ENCODE measurements at places on chromosomes 2 and 18.

GRCh38 chr2:233973786-233974185 is 56.6 kb downstream of the TRPM8 start:
- DNase-seq = no peak

- DNase-seq = no peak
These were observed 10.5 kb downstream of the PLB1 start for GRCh38 chr2:28506112-28506910.

DNA sequence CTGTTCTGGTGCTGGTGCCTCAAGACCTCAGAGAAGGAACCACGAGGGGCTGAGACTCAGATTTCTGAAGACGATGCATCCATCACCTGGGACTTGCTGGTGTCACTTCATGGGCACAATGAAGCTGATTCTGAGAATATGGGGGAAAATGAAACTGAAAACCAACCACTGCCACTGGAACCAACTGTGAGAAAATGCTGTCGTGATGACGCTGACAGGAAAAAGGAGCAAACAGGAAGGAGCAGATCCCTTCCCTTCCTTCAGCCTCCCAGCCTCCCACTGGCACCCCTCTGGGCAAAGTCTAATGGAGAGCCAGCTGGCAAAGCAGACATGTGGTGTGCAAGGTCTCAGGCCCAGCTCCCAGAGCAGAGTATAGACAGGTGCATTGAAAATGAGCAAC is 109.7 kb downstream of the FOXI3 start:
- no peak for DNase-seq

DNA sequence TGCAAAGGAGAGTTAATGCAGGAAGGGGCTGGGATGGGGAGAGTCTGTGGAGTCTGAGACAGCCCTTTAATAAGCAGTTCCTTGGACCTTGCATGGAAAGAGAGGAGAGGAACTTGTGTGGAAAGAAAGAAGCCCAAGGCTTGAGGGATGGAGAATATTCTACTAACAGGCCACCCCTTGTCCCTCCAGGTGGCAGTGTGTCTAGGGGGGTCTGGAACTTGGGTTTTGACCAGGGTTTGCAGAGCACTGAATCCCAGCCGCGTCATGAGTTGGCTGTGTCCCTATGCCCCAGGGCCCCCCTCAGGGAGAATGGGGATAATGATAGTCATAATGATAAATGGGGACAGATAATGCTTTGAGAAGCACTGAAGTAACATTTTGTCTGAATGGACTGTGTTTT is 15.0 kb downstream of the TCF7L1 start:
- no peak for DNase-seq

GRCh38 chr2:200184748-200185627 is 121.5 kb upstream of the SPATS2L start:
- DNase-seq = no peak

DNA sequence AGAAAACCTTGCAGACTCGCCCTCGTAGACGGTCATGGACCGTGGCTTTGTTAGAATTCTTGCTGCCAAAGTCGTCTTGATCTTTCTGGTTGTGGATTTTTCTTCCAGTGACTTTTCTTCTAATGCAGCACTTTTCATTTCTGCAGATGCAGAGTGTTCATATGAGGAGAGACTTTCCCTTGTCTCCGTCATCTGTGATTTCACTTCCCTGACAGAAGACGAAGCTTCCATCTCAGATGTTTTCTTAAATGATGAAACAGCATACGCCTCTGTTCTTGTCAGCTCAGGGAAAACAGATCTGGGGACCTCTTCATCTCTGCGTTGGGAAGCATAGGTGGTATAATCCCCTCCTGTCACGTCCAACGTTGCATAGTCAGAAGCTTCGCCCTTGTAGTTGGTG is 50.9 kb downstream of the PLEKHA3 start:
- no peak for DNase-seq

DNA sequence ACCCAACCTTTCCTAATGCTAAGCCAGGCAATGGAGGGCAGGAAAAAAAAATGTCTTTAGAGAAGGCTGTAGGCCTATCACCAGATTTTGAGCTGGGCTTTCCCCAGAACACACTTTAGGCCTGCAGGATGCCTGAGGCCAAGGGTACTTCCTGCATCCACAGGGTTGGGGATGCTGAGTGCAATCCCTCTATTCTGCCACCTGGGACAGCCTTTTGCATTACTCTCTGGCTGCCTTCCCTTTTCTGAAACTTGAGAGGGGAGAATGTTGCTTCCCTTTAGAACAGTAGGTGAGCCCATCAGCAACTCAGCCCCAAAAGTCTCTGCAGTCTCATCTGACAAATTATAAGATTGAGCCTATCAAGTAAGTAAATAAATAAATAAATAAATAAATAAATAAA is 195.2 kb downstream of the SLC8A1 start:
- DNase-seq = no peak

DNA sequence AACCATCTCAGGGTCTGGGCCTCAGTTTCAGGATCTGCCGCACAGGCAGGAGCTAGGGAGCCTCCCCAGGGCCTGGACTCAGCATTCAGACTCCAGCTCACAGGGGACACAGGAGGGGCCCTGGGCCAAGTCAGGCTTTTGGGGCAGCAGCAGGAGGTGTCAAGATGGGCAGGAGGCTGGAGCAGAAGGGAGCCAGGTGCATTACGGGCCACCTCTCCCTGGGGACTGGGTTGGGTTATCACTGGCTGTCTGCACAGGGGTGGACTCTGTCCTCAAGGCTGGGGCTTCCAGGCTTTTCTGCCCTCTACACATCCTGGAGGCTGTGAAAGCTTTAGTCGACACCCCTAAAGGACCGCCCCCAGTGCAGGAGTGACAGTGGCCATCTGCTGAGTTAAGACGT is 20.0 kb downstream of the AQP12A start:
- no peak for DNase-seq

DNA sequence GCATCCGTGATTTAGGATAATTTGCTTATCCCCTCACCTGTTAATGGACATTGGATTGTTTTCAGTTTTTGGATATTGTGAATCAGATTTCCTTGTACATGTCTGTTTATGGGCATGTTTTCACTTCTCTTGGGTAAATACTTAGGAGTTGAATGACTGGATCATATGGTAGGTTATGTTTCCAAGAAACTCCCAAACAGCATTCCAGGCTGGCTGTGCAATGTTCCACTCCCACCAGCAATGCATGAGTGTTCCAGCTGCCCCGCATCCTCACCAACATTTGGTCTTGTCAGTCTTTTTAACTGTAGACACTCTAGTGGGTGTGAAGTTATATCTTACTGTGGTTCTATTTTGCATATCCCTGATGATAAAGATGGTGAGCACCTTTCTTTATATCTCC is 8.9 kb upstream of the LRRFIP1 start:
- no peak for DNase-seq

GRCh38 chr2:74551530-74551929 is 2.2 kb downstream of the LOXL3 start:
- no peak for DNase-seq

- DNase-seq = no peak
These were observed 122.5 kb downstream of the FIGN start for GRCh38 chr2:163613266-163613731.

- DNase-seq = no peak
These were observed 31.1 kb downstream of the TOGARAM2 start for GRCh38 chr2:29012211-29012681.

GRCh38 chr2:237143118-237143517 is 57.4 kb downstream of the COPS8 start:
- DNase-seq = no peak

- DNase-seq = no peak
These were observed 606 bp downstream of the GAL3ST2 start for GRCh38 chr2:241777170-241777685.

- no peak for DNase-seq
These were observed 21.7 kb upstream of the PPP3R1 start for GRCh38 chr2:68274022-68274421.

GRCh38 chr2:154850532-154850931 is 152.0 kb downstream of the KCNJ3 start:
- no peak for DNase-seq

DNA sequence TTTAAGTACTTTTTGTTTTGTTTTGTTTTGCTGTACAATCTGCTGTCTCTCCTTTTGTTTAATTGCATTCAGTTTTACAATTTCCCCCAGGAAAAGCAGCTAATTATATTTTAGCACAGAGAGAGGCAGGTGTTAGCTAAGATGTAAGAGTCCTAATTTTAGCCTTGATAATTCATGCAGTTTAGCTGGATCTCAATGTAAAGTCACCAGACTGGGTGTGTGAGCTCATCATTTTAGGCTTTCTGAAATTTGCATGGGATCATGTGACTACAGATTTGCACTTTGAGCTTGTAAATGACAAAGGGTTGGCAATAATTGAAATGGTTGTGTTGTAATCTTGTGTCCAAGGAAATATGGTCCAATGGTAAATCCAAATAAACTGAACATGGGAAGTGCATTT is 68.5 kb downstream of the ETAA1 start:
- no peak for DNase-seq

DNA sequence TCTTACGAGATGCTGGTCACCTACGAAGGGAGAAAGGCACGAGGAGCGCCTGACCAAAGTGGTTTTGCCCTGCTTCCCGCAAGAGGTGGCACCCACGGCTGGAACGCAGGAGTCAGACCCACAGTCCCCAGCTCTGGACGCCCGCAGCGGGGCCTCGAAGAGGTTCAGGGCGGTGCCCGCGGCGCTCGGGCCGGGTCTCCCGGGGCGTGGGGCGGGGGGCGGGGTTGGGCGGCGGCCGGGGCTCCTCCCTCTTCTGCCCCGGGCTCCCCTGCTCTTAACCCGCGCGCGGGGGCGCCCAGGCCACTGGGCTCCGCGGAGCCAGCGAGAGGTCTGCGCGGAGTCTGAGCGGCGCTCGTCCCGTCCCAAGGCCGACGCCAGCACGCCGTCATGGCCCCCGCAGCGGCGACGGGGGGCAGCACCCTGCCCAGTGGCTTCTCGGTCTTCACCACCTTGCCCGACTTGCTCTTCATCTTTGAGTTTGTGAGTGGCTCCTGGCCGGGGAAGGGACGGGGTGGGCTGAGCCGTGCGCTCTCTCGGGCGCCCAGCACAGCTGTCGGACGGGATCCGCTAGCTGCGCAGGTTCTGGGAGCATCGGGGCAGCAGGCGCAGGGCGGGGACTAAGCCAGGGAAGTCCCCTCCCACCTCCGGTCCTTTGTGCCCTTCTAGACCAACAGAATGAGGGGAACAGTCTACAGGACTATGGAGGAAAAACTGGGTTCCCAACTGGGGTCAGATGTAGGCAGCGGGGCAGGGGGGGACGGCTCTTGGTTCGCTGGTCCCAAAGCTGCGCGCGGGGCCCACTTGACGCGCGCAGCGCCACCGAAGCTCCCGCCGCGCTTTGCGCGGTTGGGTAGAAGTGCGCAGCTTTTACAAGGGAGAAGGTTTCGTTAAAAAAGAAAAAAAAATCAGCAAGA is at the start of gene MAL:
TSS of gene MAL (plus strand) at position 303 of the 914 bp plus-strand sequence. CDS start at position 388, 85 bp downstream.
- peak; percentile 38 for DNase-seq

DNA sequence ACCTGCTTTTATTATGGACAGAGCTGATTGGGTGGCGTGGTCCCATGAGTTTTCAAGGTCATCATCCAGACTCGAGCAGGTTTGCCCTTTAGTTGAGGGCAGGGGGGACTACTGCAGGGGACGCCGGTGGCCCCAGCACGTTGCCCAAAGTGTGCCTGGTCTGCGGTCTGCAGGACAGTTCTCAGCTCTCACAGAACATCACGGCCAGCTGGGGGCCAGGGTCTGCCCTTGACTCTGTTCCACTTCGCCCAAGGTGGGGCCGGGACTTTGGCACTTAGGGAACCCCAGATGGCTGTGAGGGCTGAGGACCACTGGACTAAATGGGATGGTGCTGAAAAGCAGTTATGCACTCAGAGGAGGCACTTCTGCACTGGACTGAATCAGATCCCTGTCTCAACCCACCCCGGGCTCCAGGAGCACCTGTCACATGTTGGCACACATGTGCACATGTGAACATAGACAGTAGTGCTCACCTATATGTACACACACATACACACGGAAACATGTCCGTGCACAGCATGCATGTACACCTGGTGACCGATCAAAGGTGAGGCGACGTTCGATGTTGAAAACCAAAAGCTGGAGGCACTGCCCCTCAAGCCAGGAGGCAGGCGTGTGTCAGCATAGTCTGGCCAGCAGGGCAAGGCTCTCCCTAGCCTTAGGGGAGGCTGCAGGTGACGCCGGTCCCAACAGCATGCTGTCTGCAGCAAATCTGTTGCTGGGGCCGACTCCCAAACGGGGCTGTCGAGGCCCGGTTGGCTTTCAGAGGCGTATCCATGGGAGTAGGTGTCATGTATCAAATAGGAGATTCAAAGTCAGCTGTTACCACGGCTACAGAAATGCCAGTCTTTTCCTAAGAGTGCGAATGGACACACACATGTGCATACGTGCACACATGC is 10.2 kb downstream of the ANO7 start:
- no peak for DNase-seq

DNA sequence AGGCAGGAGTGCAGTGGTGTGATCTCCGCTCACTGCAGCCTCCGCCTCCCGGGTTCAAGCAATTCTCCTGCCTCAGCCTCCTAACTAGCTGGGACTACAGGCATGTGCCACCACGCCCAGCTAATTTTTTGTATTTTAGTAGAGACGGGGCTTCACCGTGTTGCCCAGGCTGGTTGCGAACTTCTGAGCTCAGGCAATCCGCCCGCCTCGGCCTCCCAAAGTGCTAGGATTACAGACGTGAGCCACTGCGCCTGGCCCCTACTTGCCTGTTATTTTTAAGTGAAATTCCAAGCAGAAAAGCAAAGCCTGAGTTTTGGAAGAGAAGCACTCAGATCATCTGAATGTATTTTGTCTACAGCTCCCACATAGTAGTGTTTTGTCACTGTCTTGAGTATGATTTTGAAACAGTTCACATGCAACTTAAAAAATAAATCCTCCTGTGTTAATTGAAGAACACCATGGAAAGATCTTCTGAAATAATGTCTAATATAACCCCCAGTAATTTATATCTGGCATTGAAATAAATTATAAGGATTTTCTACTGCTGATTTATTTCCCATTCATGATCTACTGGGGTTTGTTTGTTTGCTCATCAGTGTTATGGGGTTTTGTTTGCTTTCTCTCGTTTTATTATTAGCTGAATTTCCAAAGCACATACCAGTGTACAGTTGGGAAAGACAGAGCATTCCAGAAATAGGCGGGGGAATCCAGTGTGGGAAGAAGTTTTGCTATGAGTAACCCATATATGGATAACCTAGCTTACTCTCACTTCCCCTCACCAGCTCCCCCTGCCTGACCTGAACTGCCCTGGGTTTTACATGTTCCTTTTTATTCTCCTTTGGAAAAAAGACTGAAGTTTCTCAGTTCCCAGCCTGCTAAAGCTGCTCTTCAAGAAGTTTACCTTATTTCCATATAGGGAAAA is 80.1 kb upstream of the MAP3K20 start:
- no peak for DNase-seq

- DNase-seq = no peak
These were observed 41.3 kb downstream of the CBLN2 start for GRCh38 chr18:72502671-72503431.

GRCh38 chr2:30688956-30689401 is 118.3 kb downstream of the CAPN13 start:
- no peak for DNase-seq

DNA sequence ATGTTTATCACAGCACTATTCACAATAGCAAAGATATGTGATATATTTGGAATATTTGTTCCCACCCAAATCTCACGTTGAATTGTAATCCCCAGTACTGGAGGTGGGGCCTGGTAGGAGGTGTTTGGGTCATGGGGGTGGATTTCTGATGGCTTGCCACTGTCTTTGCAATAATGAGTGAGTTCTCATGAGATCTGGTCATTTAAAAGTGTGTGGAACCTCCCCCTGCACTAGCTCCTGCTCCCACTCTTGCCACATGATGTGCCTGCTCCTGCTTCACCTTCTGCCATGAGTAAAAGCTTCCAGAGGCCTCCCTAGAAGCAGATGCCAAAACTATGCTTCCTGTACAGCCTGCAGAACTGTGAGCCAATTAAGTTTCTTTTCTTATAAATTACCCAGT is 72.2 kb upstream of the DYNC1I2 start:
- DNase-seq = no peak
